ENCODE measurements at places on chromosomes 1 and 21.

DNA sequence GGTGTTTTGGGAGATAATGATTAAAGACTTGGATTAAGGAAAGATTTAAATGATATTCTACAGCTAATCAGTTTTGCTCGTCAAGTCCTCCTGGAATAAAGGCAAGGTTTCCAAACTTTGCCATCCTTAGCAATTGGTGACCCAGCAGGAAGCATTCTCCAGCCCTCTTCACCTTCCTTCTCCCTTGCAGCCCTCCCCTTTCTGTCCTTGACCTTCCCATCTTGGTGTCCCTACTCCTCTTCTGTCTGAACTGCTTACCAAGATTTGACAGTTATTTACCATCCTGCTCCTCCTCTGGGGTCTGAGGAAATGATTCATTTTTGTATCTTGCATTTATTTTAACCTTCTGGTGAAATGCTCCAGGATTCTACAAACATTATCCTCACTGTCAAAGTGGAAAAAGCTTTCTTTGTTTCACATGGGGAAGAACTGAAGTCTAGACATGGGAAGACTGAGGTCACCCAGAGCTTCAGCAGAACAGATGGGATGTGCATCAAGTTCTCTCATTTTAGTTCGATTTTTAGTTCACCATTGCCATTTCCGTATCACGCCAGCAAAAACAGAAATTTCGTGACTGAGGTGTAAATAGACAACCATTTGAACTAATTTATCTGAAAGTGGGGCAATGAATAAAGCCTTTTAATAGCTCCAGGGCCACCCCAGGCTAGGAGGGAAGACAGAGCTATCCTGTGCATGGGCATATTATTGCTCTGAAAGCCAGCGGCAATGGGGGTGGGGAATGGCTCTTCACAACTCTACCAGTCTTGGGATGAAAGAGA is 504.4 kb upstream of the PLXNA2 start:
- DNase-seq: no peak

GRCh38 chr1:193929374-193930033 is 743.1 kb upstream of the B3GALT2 start:
- DNase-seq: no peak

DNA sequence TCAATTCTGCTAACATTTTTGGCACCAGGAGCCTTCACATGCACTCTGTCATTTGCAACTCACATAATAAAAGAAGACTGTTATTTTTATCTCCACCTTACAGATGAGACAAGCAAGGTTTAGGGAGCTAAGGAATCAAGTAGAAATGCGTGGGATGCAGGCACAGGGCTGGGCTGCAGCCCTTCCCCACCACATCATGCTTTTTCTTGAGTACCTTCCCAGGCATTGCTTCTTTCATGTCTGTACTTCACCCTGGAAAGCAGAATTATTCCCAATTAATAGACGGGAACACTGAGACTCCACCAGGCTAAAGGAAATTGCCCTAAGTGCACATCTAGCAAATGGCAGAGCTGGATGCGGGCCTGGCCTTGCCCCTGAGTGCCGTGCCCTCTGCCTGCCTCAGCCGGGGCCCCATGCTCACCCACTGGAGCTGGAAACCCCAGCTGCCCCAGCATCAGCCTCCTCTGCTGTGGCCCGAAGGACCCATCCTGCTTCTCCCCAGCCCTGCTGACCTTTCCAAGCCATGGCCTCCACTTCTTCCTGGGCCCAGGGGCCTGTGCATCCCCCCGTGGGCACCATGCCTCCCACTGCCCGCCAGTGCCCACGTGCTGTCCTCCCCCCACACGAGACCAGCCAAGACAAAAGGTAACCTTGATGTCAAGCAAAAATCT is 257.5 kb downstream of the TOMM20 start:
- DNase-seq: no peak

GRCh38 chr1:36322786-36323635 is 434 bp downstream of the EVA1B start:
- no peak for DNase-seq

GRCh38 chr1:33305816-33306652 is 14.9 kb downstream of the A3GALT2 start:
- DNase-seq: no peak

GRCh38 chr21:22019766-22020165 is 1021.6 kb downstream of the NCAM2 start:
- DNase-seq: no peak

GRCh38 chr1:183872403-183872802 is 67.5 kb downstream of the RGL1 start:
- no peak for DNase-seq

DNA sequence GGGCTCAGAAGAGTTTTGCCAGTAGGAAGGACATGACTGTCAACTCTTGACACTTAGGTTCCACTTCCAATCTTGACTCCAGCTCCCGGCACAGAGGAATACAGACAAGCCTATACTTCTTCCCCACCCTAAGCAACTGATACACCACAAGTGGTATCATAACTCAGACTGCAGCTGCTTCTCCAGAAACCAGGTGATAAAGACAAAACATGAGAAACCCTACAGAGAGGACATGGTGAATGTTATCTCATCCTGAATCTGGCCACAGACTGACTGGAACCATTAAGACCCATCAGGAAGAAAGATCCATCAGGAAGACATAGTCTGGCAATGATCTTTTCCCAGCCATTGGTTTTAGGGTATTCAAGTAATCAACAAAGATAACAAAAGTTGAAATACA is 13.8 kb downstream of the PAXBP1 start:
- no peak for DNase-seq
